ENCODE measurements at places on chromosomes 2 and 18.

GRCh38 chr2:191521608-191522208 lies 156.2 kb upstream of the NABP1 start:
- no peak for DNase-seq

GRCh38 chr2:138329162-138329561 lies 172.4 kb upstream of the SPOPL start:
- no peak for DNase-seq

DNA sequence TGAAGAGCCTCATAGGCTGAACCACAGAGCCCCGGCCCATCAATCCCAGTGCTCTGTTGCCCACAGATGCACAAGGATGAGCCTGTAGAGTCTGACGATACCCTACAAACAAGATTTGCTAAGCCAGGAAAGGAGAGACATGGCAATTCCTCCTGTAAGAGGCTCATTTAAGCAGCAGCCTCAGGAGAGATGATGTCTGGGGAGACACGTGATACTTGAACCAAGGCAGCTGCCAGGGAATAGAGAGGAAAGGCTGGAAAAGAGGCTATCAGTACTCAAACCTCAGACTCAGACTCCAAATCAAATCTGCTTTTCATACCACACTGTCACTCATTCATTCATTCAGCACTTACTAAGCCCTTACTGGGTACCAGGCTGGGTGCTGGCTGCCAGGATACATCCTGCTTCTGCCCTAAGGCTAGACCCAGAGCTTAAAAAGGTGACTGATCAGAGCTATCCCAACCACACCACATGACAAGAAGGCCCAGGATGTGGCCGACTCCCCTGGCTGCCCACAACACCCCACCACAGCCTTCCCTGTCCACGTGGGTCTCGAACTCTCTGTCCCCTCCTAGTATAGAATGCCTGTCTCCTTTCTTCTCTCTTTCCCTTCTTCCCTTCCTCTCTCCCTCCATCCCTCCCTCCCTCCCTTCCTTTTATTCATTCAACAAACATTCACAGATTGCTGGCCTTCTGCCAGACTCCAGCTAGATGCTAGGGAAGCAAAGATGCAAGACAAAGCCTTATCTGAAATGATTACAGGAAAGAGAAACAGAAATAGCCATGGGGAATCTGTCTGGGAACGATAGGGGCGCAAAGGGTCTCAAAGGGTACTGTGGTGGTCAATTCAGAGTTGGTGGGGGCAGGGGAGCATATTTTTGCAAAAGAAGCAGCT lies 23.4 kb upstream of the KCNK3 start:
- no peak for DNase-seq

- DNase-seq: no peak
Observed at GRCh38 chr18:37720663-37721062, 155.1 kb upstream of the CELF4 start.

DNA sequence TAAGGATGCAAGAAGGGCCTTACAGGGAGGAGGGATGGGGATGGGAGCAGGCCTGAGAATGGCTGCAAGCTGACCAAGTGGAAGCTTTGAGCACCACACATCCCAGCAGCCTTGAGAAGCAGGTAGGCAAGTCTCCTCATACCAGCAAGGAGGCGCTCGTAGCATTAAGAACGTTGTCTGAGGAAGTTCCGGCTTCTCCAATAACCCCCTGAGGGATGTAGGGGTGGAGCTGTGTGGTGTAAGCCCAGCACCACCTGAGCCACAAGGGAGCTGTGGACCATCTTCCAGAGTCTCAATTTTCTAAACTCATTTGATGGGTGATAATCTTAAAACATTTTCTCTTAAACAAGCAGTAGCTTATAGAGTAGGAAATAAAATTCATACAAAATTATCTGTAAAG lies 50.6 kb downstream of the ST3GAL5 start:
- DNase-seq: no peak

- DNase-seq: no peak
Observed at GRCh38 chr2:33634261-33634910, 35.3 kb upstream of the FAM98A start.

DNA sequence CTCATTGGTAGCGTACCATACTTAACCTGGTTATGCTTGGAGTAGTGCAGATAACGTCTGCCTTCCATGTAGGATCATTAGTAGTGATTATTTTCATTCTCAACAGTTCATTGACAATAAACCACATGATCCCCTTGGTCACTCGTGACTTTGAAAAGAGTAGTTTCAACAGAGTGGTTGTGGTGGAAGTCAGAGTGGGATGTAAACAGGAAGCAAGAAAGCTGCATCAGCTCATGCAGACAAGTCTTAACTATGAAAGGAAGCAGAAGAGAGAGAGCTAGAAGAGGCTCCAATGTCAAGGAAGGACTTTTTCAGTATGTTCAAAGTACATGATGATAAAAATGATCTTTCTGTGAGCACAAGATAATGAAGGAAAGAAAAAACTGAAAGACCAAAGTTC lies 287.4 kb downstream of the MBD2 start:
- no peak for DNase-seq

GRCh38 chr2:68764806-68765311 lies 30.2 kb downstream of the ARHGAP25 start:
- no peak for DNase-seq

- DNase-seq: no peak
Observed at GRCh38 chr2:86011449-86011941, 94.2 kb downstream of the POLR1A start.

DNA sequence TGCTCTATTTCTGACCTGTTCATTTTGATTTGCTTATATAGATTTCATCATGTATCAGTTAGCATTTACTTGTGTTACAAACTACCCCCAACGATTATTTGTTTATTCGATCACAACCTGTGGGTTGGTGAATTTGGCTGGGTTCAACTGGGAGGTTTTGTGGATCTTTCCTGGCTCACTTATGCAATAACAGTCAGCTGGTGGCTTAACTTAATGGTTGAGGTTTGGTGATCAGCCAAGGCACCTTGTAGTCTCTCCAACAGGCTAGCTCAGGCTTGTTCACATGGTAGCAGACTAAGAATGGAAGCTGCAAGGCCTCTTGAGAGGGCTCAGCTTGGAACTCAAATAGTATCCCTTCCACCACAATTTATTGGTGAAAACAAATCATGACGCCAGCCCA lies 5.4 kb upstream of the PUM2 start:
- DNase-seq: no peak

- no peak for DNase-seq
Observed at GRCh38 chr2:234348081-234348480, 148.8 kb downstream of the ARL4C start.

DNA sequence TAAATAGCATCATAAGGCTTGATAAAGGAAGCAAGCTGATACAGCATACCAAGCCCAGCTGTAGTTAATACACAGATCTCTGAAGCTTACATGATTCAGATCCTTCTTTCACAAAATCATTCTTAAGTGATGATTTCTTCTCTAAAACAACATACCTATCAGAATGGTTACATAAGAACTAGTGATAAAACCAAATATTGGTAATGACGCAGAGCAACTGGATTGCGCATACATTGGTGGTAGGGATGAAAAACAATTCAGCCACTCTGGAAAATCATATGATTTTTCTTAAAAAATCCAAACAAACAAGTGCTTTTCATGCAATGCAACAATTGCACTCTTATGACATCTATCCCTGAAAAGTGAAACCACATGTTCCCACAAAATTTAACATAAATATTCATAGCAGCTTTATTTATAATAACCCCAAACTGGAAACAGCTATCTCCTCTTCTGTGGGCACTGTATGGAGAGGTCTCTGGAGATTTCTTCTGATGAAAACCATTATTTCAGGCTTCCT lies 153.6 kb upstream of the DSEL start:
- no peak for DNase-seq

- DNase-seq: no peak
Observed at GRCh38 chr2:171478345-171478744, 43.9 kb upstream of the CYBRD1 start.

DNA sequence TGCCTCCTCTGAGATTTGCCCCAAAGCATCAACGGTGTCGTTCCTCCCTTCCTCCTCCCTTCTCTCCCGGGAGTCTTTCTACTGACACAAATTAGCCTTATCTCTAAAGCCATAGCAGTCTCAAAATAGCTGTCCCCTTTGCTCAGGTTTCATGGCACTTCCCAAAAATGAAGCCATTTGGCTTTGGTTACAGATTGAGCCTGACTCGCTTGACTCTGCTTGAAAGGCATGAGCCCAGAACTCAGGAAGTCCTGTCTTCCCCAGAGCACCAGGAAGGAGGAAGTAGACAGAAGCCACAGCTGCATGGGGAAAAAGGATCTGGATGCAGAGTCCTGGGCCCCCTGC lies 234.4 kb upstream of the RGPD4 start:
- DNase-seq: no peak

DNA sequence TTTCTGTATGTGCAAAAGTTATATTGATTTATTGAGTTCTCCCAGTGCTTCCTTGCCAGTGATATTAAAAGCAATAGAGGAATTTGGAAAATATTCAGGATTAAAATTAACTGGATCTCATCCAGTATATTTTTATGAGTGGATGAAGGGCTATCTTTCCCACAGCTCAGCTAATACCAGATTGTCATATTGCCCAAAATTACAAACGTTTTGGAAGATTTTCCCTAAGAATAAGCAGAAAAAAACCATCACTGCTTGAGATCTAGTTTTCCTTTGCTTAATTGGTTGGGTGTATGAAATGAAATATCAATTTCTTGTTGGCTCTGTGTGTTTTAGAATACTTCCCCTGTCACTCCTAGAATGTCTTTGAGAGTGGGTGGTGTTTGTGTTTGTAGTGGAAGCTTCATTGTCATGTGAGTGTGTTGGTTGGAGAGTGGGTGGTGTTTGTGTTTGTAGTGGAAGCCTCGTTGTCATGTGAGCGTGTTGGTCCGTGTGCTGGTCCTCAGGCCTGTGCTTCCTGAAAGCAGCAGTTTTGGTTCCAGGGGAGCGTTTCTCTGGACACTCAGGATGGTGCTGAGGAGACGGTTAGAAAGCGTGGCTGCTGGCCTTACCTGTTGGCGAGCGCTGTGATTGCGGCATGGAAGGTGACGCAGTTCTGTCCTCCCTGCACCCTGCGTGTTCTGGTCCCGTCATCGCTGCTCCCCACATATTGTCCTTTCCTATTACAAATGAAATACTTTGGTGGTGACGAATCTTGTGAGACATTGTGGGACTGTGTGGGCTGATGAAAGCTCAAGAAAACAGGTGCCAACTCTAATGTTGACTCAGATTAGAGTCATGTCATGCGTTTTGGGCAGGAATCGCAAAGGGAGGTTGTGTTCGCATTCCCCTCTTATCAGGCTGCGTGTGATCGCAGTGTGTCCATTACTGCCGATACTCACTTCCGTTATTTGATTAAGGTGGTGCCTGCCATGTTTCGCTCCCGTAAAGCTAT lies 12.4 kb downstream of the ASB1 start:
- DNase-seq: peak; percentile 74

DNA sequence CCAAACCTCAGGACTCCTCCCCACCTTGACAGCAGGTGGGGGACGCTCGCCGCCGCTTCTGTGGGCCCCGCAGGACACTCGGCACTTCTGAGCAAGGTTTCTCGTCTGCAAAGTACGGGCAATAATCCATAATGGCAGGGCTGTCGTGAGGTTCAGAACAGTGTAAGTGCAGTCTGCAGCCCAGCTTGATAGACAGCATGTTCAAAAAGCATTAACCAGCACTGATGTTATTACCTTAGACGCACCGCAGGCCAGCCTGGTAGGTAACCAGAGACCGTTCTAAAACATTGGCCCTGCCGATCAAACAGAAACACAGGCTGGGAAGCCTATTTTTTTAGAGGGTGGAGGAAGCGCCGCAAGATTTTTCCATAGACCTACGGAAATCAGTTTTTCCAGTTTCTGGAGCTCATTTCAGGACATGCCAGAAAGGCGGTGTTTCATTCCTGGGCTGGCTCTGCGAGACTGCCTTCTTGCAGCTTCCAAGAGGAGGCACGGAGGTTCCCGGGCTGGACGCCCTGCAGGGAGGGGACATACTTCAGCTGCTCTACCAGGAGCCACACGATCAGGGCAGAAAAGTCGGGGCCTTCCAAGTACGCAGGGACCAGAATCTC lies 148.7 kb downstream of the TPO start:
- DNase-seq: no peak

DNA sequence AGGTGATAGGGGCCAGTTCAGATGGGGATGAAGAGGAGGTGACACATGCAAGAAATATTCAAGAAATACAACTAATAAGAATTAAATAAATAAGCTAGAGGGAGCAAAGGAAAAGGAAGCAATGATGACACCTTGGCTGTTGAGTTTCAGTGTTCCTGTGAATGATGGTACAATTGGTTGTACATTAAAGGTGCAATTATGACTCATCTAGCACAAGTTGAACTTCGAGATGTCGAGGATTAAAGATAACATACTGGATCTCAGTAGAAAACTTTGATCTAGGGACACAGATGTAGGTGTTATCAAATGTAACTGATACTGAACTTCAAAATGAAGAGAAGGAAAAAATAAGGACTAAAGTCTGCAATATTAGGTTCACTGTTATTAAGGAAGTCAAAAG lies 760.6 kb upstream of the CHAC2 start:
- no peak for DNase-seq

GRCh38 chr18:24364177-24364576 lies 33.4 kb downstream of the OSBPL1A start:
- no peak for DNase-seq

GRCh38 chr2:23564615-23564960 lies 179.6 kb downstream of the KLHL29 start:
- no peak for DNase-seq

- no peak for DNase-seq
Observed at GRCh38 chr2:174839662-174840061, 75.4 kb upstream of the CHRNA1 start.

- no peak for DNase-seq
Observed at GRCh38 chr2:24886691-24887304, 33.2 kb downstream of the ADCY3 start.

- DNase-seq: no peak
Observed at GRCh38 chr2:74373221-74373676, 6.9 kb downstream of the DCTN1 start.

DNA sequence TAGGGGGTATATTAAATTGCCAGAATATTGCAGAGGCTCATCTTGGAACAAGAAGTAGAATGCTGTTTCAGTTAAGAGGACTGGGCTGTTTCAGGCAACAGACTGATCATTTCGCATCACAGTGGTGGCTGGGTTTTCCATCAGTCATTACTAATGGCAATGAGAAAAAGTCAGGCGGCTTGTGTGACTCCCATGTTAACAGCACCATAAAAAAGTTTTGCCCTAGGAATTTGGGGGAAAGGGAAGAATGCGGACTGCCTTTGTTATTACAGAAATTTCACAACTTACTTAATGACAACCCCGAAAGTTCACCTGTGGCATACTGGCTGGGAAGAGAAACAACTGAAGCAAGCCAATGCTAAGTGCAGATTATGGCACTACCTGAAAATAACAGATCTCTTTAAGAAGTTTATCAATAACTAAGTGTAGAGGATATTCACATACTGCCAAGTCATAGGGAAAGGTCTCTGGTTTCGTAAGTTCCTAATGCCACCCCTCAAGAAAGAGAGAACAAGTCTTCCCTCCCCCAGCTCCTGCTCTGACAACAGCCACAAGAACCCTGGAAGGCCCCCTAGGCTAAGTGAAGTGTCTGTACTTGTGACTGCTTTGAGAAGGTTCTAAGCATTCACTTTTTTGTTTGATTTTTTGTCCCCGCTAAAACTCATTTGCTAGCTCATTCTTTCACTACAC lies 40.5 kb upstream of the AP1S3 start:
- DNase-seq: no peak

- DNase-seq: no peak
Observed at GRCh38 chr2:195390686-195391321, 266.2 kb upstream of the SLC39A10 start.

GRCh38 chr2:210713122-210713521 lies 156.7 kb downstream of the CPS1 start:
- no peak for DNase-seq

GRCh38 chr2:10658914-10659257 lies 30.9 kb downstream of the NOL10 start:
- no peak for DNase-seq

Data from activated naive CD4-positive, alpha-beta T cell treated with Interleukin-2 at 50 U/mL for 16 hours (primary cell).